T-cell (primary cell): ENCODE measurements at places on chromosomes 13 and 19.
A peak's percentile ranks its signal among the peaks of the same experiment; 100 is the strongest.

DNA sequence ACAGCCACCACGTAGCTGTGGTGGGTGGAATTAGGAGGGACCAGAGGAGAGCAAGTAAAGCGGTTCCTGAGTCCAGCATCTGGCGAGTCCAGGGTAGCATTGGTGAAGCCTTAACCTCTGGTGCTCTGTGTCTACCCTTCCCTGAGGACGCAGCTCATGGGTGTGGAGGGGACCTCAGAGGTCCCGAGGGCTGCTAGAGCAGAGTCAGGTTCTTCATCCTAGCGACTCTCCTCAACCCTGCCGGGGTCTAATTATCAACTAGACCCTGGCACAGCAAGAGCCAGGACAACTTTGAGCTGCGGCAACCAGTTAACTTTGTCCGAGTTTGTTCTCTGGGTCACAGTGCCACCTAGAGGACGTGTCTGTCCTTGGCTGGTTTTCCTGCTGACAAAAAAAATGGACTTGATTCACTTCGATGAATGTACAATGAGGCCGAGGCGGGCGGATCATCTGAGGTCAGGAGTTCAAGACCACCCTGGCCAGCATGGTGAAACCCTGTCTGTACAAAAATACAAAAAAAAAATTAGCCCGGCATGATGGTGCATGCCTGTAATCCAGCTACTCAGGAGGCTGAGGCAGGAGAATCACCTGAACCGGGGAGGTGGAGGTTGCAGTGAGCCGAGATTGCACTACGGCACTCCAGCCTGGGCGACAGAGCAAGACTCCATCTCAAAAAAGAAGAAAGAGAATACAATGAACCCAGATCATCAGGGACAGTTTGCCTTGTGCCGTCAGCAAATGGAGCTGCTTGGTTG, 25.0 kb downstream of the TSSK6 start:
- no peaks in the 10 kb centered on the region for H3K27me3 ChIP-seq
- peak; percentile 68 for DNase-seq
- H3K4me1 ChIP-seq: peaks cover 32% of the 10 kb centered on the region
- H3K27ac ChIP-seq: peak overlapping the region; percentile 98

DNA sequence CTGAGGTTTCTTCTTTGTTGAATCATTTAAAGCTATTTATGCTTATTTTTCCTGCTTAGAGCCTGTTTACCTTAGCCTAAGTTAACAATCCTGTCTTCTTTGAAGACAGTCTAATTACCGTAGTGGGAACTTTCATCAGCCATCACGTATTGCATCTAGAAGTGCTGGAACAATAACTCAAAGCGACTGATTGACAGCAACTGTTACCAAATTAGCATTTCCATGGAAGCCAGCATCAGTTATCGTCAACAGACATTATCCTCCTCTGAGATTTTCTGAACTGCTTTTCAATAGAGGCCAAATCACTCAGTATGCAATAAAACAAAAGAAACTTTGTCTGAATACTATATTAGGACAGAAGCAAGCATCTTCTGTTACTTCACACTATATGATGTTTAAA, 433.3 kb upstream of the SLITRK1 start:
- DNase-seq: no peak
- H3K4me1 ChIP-seq: no peaks in the 10 kb centered on the region
- H3K4me3 ChIP-seq: no peak overlapping the region
- H3K27ac ChIP-seq: no peak overlapping the region

DNA sequence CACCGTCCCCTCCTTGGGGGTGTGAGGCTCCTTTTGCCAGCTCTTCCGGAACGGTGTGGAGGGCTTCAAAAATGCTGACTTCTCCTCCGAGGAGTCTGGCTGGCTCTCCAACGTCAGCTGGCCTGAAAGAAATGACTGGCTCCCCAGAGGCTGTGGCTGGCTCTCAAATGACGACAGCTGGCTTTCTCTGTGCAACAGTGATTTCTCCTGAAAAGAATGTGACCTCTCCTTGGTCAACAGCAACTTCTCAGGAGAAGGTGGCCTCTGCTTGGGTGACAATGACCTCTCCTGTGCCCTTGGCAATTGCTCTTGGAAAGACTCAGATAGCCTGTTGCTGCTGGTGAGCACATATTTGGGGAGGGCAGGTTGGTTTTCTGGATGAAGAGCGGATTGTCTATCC, 29.2 kb downstream of the ONECUT3 start:
- H3K4me3 ChIP-seq: no peak overlapping the region
- peaks cover 6% of the 10 kb centered on the region for H3K27me3 ChIP-seq
- H3K4me1 ChIP-seq: no peaks in the 10 kb centered on the region

DNA sequence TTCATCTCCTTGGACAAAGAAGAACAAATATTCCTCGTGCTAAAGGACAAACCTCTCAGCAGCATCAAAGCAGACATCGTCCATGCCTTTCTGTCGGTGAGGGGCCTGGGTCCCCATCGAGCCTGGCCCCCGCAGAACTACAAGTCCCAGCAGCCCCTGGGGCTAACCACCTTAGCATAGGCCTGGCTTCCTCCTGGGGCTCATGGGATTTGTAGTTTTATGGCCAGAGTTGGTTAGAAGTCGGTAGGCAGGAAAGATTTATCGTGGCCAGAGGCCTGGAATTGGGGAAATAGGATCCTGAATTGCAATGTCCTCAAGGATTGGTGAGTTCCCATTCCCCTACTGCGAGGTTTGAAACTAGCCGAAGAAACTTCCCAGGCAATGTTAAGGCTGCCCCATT, 19.6 kb downstream of the TMEM150B start:
- peaks cover 10% of the 10 kb centered on the region for H3K27me3 ChIP-seq
- no peak overlapping the region for H3K4me3 ChIP-seq
- no peaks in the 10 kb centered on the region for H3K36me3 ChIP-seq
- no peak overlapping the region for H3K27ac ChIP-seq
- DNase-seq: peak; percentile 33

DNA sequence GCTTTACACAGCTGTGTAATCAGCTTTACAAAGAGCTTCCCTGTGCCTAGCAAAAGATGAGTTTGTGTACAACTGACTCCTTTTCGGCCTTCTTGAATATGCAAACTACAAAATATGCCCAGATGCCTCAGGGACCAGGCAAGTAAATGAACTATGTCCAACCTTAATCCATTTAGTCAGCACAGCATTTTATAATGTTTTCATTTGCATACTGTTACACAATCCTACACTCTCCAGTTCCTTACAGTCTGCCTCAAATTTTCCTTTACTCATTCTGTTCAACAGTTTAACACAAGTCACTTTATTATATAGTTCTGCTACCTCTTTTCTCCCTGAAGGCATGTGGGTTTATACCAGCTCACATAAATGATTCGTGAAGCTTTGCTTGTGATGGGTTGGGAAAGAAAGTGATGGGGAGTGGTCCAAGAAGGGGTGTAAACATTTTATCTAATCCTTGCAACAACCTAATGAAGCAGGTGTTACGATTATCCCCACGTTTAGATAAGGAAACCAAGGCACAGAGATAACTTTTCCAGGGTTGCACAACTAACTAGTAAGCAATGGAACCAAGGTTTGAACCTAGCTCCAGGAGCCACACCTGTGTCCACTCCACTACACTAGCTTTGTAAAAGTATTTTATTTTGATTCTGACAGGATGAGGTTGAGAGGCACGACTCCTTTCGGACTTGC, 3.3 kb upstream of the USP12 start:
- H3K4me3 ChIP-seq: no peak overlapping the region
- no peaks in the 10 kb centered on the region for H3K27me3 ChIP-seq

DNA sequence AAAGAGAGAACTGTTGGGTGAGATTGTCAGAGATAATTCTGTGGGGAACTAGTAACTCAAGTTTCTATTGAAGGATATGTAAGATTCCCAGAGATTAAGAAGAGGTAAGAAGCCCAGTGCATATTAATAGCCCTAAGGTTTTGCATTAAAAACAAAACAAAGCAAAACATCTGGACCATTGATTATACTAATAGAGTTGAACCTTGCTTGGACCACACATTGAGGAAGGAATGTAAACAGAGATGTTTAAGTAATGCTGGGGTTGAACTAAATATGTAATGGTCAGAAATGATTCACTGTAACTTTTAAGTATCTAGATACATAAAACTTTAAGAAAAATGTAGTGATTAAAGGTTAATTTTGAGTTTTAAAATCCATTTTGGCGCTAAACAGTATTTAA, 1770.0 kb downstream of the PCDH9 start:
- H3K4me1 ChIP-seq: no peaks in the 10 kb centered on the region
- no peak for DNase-seq
- no peak overlapping the region for H3K4me3 ChIP-seq
- H3K36me3 ChIP-seq: no peaks in the 10 kb centered on the region

DNA sequence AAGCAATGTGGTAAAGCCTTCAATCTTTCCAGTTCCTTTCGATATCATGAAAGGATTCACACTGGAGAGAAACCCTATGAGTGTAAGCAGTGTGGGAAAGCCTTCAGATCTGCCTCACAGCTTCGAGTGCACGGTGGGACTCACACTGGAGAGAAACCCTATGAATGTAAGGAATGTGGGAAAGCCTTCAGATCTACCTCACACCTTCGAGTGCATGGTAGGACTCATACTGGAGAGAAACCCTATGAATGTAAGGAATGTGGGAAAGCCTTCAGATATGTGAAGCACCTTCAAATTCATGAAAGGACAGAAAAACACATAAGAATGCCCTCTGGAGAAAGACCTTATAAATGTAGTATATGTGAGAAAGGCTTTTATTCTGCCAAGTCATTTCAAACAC, 15.6 kb upstream of the ZNF763 start:
- H3K4me3 ChIP-seq: no peak overlapping the region
- H3K27ac ChIP-seq: no peak overlapping the region
- no peaks in the 10 kb centered on the region for H3K4me1 ChIP-seq
- H3K36me3 ChIP-seq: peaks cover 16% of the 10 kb centered on the region
- no peaks in the 10 kb centered on the region for H3K27me3 ChIP-seq

DNA sequence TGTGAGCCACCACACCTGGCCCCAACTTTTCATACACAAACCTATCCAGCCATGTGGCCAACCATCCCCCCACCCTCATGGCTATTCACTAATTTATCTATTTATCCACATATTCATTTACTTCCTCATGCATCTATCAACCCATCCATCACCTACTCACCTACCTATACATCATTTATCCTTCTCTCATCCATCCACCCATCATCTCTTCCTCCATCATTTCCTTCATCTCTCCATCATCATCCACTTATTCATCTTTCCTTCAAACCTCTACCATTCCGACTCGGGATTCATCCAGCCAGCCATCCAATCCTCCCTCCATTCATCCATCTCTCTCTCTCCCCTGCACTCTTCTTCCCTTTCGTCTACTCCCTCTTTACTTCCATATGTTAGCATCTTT, 54.6 kb downstream of the RYR1 start:
- no peaks in the 10 kb centered on the region for H3K36me3 ChIP-seq
- H3K4me1 ChIP-seq: no peaks in the 10 kb centered on the region
- no peak for DNase-seq
- H3K27ac ChIP-seq: no peak overlapping the region
- no peak overlapping the region for H3K4me3 ChIP-seq

DNA sequence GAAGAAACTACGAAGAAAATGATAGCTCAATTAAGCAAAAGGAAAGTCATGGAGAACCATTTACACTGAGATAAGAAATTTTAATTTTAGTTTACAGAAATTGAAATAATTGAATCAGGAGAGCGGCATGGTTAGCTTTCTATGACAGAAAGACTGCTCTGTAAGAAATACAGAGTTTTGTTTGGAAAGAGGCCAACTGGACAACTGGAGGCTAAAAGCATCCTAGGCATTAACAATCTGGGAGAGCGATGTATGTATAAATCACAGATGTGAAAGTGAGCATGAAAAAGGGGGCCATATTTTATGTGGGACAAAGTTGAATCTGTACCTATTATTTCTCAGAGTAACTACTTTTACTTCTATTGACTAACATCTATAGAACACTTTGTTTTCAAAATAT, 1608.8 kb upstream of the PCDH20 start:
- H3K4me3 ChIP-seq: no peak overlapping the region
- H3K27me3 ChIP-seq: no peaks in the 10 kb centered on the region
- H3K27ac ChIP-seq: no peak overlapping the region
- DNase-seq: no peak

DNA sequence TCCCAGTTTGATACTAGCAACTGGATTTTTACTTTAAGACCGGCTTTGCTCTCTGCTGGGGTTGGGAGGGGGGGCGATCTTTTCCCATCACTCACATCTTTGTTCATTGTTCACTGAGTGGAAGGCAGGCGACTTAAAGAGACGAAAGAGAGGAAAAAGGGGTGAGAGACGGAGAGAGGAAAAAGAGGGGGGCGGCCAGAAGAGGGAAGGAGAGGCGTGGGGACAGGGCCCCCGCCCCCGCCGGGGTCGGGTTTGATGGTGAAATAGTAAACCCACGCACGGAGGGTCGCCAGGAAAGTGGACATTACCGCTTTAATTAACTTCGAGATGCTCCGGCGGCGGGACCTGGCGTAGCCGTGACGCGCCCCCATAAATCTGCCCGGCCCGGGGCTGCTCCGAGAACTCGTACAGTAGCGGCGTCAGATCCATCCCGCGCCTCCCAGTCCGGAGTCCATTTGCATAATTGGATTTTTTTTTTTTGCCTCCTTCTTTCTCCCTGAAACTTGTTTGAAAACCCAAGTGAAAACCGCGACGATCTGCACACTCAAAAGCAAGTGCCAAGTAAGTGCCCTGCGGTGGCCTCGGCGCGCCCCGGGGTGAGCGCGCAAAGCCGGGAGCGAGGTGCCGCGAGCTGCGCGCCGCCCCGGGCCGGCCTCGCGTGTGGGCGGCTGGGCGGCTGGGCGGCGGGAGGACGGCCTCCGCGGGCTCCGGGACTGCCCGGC, 143.9 kb upstream of the ZNF536 start:
- no peaks in the 10 kb centered on the region for H3K36me3 ChIP-seq
- peaks cover 23% of the 10 kb centered on the region for H3K4me1 ChIP-seq
- DNase-seq: no peak
- no peak overlapping the region for H3K27ac ChIP-seq
- H3K27me3 ChIP-seq: peaks cover 26% of the 10 kb centered on the region
- H3K4me3 ChIP-seq: no peak overlapping the region

DNA sequence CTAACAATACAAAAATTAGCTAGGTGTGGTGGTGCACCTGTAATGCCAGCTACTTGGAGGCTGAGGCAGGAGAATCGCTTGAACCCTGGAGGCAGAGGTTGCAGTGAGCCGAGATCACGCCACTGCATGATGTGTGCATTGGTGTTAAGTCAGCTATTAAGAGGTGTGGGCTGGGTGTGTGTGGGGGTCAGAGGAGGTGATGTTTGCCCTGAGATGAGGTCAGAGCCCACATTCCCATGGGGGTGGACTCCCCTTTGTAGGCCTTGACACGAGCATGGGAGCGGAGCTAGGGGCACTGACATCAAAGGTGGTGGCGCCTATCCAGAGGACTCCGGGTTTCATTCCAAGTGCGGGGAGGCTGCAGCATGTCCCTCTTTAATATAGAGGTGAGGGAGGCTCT, 34.6 kb upstream of the LDLR start:
- no peaks in the 10 kb centered on the region for H3K27me3 ChIP-seq
- no peak for DNase-seq
- no peak overlapping the region for H3K4me3 ChIP-seq
- H3K4me1 ChIP-seq: peaks cover 33% of the 10 kb centered on the region

GRCh38 chr19:48271531-48272151, 1.8 kb downstream of the ZNF114 start:
- H3K36me3 ChIP-seq: no peaks in the 10 kb centered on the region
- H3K27me3 ChIP-seq: peaks cover 34% of the 10 kb centered on the region
- DNase-seq: no peak
- peaks cover 6% of the 10 kb centered on the region for H3K4me1 ChIP-seq
- H3K27ac ChIP-seq: no peak overlapping the region
- H3K4me3 ChIP-seq: peak overlapping the region; percentile 71
